NCI-H2171 (cell line): ENCODE measurements at places on chromosomes 6 and 20.

GRCh38 chr6:45983062-45983461 lies 32.6 kb downstream of the CLIC5 start:
- no peak for DNase-seq

- no peak for DNase-seq
Measured at GRCh38 chr6:10550764-10551163, 29.6 kb downstream of the GCNT2 start.

GRCh38 chr6:36678488-36679042 lies at the start of gene CDKN1A:
CDKN1A (plus strand) TSS chr6:36678714; CDS start chr6:36684102, 5,388 bp downstream.
- DNase-seq = peak; percentile 84

DNA sequence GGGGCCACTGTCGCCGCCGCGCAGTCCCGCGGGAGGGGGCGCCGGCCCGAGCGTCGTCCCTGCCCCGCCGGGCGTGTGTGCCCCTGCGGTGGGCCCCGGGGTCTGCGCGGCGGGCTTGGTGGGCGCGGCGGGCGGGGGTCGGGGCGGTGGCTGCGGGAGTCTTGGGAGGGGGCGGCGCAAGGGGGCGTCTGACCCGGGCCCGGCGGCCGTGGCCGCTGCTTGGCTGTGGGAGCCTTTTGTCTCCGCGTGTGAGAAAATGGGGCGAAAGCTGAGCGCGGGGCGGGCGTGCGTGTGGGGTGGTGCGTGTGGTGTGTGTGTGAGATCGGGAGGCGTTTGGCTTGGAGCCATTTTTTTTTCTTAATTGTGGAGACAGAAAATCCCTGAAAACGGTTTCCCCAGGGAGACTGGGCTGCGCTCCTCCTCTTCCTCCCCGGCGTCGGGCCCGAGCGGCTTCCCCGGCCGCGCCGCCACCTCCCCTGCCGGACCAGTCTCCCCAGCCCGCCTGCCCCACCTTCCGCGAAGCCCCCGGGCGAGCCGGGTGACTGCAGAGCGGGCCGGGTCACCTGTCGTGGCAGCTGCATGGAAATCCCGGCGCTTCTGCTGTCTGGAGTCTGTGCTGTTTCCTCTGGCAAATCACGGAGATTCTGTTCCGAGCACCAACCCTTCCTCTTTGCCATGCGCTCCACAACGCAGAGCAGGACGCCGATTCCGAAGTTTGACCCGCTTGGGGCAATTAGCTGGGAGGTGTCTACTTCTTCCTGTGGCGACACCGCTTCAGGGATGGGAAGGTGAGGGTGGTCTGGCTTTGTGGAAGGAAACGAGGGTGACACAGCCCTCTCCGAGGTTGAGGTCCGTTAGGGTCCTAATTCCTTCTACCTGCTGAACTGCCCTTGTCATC lies 64.4 kb downstream of the GTF2H5 start:
- DNase-seq = peak; percentile 75

GRCh38 chr20:49694450-49695071 lies 19.1 kb downstream of the B4GALT5 start:
- DNase-seq = no peak

DNA sequence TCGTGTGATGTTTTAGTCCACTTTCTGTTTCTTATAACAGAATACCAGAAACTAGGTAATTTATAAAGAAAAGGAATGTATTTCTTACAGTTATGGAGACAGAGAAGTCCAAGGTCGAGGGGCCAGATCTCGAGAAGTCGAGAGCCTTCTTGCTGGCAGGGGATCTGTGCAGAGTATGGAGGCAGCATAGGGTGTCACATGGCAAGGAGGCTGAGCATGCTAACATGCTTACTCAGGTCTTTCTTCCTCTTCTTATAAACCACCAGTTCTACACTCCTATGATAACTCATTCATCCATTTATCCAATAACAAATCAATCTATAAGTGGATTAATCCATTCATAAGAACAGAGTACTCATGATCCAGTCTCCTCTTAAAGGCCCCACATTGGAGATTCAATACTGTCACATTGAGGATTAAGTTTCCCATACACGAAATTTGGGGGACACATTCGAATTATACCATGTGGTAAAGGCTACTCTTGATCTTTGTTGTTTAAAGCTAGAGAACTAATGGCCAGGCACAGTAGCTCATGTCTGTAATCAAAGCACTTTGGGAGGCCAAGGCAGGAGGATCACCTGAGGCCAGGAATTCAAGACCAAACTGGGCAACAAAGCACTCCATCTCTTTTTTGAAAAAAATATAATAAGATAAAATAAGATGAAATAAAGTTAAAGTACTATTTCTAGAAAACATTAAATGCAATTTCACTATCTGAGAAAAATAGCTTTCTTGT lies 2.1 kb downstream of the GOPC start:
- DNase-seq = no peak
